ENCODE measurements at places on chromosomes 1 and 21. TPM values are rescaled to one million over a fixed set of nuclear protein-coding genes. Genes with fewer than 3 reads are reported as not detected.
A peak's percentile ranks its signal among the peaks of the same experiment; 100 is the strongest.

GRCh38 chr1:235650341-235651169, 971 bp upstream of the GNG4 start:
- peak; percentile 73 for DNase-seq

DNA sequence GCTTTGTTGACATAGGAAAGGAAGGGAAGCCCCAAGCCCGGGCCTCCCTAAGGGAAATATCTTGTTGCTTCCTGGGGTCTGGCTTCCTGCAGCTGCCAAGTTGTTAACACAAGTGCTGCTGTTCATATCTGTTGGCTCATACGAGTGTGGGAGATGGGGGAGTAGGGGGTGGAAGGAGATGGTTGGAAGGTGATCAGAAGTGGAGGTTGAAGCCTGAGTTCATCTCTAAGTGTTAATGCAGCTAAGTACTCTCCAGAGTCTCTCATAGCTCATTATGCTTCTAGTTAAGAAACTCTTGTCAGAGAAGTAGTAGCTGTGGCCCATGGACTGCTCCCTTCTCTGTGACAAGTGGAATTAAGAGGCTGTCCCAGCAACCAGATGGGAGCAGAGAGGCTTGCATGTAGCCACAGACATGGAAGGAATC, 319.2 kb upstream of the SPAG17 start:
- DNase-seq = no peak

GRCh38 chr1:207069858-207070506, 16.9 kb downstream of the PFKFB2 start:
- no peak for DNase-seq

- no peak for DNase-seq
These were observed 29.1 kb downstream of the DNAJC11 start for GRCh38 chr1:6672558-6672957.

- no peak for DNase-seq
These were observed 20.1 kb upstream of the LRRC8D start for GRCh38 chr1:89800718-89801117.

GRCh38 chr1:244173769-244174168, 122.7 kb downstream of the ZBTB18 start:
- no peak for DNase-seq

GRCh38 chr1:221612047-221612777, 129.7 kb downstream of the DUSP10 start:
- DNase-seq = no peak

DNA sequence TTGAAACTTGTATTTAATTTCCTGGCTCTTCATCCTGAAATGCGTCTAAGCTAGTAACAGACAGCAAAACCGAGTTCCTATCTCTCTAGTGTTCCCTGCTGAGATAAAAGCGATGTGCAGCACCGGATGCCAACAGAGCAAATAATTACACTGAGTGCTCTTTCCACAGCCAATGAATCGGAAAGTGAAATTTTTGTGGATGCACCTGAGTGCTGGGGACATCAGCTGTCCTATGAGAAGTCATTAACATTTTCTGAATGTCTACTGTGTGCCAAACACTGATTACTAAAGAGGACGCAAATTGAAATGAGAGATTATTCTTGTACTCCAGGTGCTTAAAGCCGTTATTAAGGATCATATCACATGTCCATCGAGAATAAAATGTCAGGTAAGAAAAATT, 278.0 kb downstream of the RGS7 start:
- DNase-seq = no peak

DNA sequence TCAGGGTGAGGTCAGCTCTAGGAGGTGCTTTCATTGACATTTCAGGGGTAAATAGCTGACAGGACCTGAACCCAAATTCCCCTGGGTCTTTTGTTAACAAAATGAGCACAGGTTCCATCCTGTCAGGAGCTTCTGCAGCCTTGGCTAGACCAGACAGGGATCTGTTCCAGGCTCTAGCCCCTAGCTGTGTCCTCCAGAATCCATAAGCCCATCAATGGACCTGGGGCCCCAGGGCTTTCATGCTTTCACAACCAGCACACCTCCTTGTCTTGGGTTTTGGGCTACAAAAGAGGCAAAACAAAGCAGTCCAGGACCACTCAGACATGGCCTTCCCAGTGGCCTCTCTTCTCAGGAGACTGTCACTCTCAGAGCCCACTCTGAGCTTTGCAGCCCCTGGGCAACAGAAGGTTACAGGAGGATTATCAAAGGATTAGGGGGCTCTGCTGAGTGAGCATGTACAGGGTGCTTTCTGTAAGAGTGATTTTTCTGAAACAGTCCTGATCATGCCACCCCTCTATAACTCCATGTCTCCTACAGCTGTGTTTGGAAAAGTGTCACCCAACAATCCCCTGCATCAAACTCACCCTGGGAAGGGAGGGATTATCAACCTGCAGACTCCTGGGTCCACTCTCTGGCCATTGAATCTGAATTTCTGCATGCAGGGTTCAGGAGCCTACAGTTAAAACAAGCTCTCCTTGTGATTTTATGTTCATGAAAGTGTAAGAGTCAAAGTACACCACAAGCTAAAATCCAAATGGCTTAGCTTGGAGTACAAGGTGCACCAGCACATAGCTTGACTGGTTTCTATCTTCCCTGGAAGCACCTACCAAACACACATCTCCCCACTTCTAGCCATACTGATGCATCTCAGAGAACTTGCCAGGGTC, 67.7 kb upstream of the GCLM start:
- no peak for DNase-seq

GRCh38 chr21:34077888-34078287, 4.5 kb downstream of the MRPS6 start:
- DNase-seq = no peak

- DNase-seq = no peak
These were observed 323.4 kb upstream of the VAMP3 start for GRCh38 chr1:7447736-7448135.

- peak; percentile 33 for DNase-seq
These were observed 1.0 kb downstream of the KCNK1 start for GRCh38 chr1:233614743-233615521.

GRCh38 chr1:184419350-184420161, 32.7 kb downstream of the C1orf21 start:
- DNase-seq = no peak

- DNase-seq = no peak
These were observed 28.1 kb downstream of the RNF187 start for GRCh38 chr1:228515200-228515834.

- DNase-seq = no peak
These were observed 105.7 kb upstream of the TLR5 start for GRCh38 chr1:223248770-223249140.

DNA sequence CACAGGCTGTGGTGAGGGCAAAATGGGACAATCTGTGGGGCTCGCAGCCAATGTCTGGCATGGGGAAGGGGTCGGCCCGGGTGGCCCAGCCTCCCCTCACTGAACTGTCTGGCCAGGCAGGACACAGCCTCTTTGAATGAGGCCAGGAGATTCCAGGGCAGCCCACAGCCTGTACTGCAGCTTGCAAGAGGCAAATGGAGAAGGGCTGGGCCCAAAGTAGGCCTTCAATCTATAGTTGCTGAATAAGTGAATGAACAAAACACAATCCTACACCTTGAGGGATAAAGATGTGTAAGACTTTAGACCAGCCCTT, 23.2 kb downstream of the SLC27A3 start:
- no peak for DNase-seq

DNA sequence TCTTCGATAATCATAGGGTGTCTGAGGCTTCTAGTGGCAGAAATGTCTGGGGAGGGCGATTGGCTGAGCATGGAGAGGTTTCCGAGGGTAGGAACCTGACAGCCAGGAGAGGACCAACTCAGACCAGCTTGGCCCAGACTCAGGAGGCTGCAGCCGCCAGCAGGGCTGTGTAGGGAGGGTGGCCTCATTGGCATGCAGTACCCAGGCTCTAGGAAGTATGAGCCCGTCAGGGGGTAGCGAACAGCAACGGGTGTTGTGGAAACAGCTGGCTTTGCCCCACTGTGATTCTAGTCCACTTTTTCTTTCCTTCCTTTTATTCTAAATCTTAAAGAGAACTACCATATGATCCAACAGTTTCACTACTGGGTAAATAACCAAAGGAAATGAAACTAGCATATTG, 103.3 kb downstream of the DIRAS3 start:
- no peak for DNase-seq

DNA sequence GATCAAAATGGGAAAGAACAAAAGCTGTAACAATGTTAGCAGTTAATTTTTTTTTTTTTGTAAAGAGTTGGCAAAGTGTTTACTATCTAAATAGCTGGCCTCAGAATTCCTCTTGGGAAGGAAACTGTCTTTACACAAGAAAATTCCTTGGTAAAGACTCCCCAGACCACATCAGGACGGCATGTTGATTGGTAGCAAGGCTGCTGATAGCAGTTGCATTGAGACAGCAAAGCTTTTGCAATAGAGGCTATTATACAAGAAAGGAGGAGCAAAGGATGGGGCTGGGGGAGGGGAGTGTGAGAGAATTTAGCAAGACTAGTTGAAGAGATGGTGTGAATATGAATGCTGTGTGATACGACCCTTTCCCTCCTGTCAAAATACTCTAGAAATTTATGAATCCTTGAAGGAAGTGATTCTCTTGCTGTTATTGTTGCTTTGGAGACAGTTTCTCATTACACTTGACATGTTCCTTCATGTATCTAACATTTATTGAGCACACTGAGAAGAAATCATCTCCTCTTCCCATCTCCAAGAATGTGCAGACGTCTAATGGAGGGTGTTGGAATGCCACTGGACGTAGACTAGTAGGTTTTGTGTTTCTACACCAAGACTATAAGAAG, 355.6 kb downstream of the SIPA1L2 start:
- no peak for DNase-seq

DNA sequence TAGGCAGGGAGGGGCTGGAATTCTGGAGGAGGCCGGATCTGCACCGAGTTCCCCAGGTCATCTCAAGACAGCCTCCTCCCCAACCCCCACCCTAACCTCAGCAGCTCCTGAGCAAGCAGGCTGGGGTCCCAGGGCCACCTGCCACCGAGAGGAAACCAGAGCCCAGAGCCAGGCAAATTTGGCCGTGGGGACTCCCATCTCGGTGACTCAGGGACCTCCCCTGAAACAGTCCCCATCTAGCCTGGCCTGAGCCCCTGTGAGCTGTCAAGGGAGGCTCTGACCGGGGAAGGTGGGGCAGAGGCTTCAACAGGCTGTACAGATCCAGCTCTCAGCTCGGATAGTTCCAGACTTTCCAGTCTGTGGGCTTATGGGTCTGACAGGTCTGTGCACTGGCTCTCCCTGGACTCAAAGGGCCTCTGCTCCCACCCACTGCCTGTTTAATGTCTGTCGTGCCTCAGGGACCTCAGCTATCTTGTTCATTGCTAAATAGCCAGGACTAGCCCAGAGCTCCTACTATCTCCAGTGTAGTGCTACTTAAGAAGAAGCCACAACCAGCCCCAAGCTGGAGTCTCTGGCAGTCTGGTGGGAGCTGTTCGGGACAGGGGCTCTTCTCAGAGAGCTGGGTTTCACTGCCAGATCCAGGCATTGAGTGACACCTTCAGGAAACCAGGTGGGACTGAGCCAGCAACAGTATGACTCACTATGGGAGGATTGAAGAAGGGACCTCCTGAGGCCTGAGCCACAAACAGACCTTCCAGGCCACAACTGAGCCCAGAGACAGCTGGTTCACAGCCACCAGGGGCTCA, 25.6 kb downstream of the MATN1 start:
- DNase-seq = no peak

GRCh38 chr21:32523463-32523862, 61.9 kb downstream of the TCP10L start:
- no peak for DNase-seq

DNA sequence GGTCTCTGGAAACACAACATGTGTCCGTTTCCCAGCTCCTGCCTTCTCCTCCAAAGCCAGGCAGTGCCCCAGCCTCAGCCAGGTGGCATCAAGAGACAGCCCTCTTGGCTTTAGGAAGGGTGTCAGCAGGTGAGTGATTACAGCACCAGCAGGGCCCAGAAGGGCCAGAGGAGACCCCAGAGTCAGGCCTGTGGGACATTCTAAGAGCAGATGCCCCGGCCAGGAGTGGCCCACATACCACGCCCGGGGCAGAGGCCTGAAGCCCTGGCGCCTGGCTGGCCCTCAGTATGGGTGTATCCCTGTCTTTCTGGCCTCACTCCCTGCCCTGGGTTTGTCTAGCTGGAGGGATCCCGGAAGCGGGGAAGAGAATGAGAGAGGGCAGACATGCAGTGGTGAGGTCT, 109.2 kb downstream of the CASZ1 start:
- DNase-seq = no peak

GRCh38 chr1:230163205-230163604, 96.2 kb downstream of the GALNT2 start:
- no peak for DNase-seq

DNA sequence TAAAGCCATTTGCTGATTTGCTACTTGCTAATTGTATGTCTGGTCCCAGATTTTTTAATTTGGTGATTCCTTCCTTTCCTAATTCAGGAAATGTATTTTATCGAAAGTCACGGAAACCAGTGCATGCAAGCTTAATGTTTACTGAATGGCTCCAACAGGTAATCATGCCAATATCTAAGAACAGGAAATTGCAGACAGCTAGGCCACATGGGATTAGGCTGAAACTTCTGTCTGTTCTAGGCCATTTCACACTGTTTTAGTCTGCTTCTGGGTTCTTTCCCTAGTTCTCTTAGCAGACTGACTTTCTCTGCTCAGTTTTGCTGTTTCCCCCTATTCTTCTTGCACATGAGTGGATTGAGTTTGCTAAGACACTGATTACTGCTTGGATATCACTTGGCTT, 111.4 kb downstream of the NTNG1 start:
- no peak for DNase-seq

DNA sequence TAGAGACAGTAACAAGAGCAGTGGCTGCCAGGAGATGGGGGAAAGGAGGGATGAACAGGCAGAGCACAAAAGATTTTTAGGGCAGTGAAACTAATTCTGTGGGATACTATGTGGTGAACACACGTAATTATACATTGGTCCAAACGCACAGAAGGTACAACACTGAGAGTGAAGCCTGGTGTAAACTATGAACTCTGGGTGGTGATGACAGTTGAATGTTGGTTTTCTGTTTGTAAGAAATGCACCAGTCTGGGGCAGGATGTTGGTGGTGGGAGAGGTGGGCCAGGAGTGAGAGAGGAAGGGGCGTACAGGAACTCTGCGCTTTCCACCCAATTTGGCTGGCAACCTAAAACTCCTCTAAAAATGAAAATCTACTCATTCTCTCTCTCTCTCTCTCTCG, 50.2 kb upstream of the TIAM1 start:
- DNase-seq = no peak

- DNase-seq = no peak
These were observed 884.8 kb upstream of the B3GALT2 start for GRCh38 chr1:194071205-194071604.

Gene XCL1
- 0.53 TPM for total RNA-seq

Gene ST6GALNAC5
- 10.1 TPM for total RNA-seq

Gene MYBPH
- total RNA-seq = not detected

Gene IGSF9
- total RNA-seq = 19.4 TPM

Gene SLC26A9
- 0.05 TPM for total RNA-seq

Gene ERRFI1
- total RNA-seq = 44.6 TPM

Gene ZNF648
- total RNA-seq = 0.27 TPM

Gene RLF
- 18.5 TPM for total RNA-seq

Gene SAMD13
- 2.3 TPM for total RNA-seq

Gene RNF186
- not detected for total RNA-seq

Gene TMOD4
- total RNA-seq = 0.82 TPM

Gene IL23R
- not detected for total RNA-seq

Gene RUSC1
- total RNA-seq = 51.4 TPM

Gene CLCA4
- not detected for total RNA-seq

Gene OPRD1
- 2.5 TPM for total RNA-seq

Gene ANXA9
- 1.6 TPM for total RNA-seq
